ENCODE measurements at places on chromosomes 5 and 9.

DNA sequence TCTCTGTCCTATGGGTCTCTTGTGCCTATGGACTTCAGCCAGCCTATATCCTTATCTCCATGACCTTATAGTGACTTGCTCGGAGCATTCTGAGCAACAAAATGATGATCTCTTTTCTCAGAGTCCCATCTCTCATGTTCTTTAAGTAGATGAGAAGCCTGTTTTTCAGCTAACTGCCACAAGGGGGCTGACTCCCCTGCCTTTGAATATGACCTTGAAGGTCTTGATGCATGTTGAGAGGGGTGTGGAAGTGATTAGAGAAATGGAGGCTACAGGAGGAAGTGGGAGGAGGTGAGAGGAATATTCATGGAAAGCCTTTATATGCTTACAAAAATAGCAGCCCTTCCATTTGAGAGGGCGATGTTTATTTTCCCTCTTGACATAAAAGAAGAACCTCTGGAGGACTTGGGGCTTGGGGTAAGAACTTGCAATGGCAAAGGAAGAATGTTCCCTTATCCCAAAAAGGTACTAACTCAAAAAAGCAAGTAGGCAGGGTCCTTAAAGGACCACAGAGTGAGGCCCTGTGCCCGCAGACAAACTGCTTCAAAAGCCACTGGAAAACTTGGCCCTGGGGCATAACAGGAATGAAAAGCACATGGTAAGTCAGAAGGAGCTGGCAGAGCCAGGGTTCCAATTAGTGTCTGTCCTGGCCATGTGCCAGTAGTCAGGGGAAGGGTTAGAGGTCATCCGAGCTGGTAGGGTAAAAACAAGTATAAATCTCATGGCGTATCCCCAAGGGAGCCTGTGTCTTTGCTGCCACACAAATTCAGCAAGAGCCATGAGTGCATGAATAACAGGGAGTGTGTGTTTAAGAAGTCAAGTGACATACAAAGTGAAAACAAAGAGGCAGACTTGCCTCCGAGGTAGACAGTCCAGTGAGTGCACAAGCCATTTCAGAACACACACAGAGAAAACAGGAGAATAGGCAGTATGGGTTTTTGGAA lies 39.1 kb downstream of the FGD3 start:
- peak; percentile 48 for DNase-seq

DNA sequence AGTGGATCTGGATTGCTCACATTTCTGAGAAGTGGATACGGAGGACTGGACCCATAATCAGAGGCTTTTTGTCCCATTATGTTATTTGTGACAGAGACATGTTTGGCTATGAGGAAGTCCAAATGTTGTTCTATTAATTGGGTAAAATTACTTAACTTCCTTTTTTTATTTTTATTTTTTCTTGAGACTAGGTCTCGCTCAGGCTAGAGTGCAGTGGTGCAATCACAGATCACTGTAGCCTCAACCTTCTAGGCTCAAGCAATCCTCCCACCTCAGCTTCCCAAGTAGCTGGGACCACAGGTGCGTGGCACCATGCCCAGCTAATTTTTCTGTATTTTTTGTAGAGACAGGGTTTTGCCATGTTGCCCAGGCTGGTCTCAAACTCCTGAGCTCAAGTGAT lies 11.9 kb upstream of the PGGT1B start:
- DNase-seq, result no peak

GRCh38 chr9:37002413-37003217 lies 31.5 kb downstream of the PAX5 start:
- DNase-seq, result no peak

DNA sequence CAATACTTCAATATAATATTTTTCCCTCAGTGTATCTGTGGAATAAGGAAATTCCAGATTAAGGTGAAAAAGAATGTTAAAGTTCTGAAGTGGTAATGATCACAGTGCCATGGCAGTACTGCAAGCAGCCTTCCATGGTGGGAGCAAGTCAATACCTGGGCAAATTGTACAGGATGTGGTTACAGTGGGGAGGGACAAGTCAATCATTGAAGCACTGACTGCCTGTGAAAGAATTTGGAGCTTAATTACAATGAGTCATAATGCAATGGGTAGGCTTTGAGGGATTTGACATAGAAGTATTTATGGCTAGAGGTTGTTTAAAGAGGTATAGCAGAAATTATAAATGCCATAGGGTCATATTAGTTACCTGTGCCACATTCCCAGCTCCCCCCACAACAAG lies 786.5 kb upstream of the ACO1 start:
- no peak for DNase-seq

DNA sequence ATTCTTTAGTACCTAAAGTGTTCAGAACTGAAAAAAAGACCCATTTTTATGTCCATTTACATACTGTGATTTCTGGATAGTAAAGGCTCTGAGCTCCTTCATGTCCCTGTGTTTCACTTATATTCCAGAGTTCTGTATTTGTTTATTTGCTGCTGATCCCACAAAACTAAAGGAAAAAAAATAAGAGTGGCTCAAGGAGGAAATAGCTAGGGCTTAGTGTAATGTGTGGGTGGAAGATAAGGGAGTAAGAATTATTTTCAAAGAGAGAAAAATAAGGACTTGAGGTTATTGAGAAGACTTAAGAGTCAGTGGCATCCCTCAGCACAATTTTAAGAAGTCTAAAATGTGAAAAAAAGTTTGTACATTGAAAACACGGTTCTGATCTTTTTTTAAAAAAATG lies 46.0 kb downstream of the ENTREP1 start:
- no peak for DNase-seq

DNA sequence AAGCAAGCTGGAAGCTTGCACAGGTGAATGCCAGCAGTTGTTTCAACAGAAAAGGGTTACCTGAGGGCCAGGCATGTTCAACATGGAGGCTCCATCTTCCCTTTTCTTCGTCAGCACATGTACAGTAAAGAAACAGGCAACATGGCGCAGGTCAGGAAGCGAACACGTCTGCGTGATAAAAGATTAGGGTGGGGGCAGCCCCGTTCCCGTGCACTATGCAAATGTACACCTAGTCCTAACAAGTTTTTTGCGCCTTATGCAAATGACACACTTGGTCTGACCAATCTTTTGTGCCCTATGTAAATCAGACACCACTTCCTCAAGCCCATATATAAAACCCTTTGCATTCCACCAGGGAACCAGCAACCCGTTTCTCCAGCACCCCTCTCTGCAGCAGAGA lies 452.1 kb upstream of the PTPRD start:
- no peak for DNase-seq

- DNase-seq, result no peak
These were observed 6.1 kb upstream of the ANGPTL2 start for GRCh38 chr9:127128341-127129072.

GRCh38 chr5:56871777-56872176 lies 37.6 kb upstream of the SETD9 start:
- DNase-seq, result no peak

DNA sequence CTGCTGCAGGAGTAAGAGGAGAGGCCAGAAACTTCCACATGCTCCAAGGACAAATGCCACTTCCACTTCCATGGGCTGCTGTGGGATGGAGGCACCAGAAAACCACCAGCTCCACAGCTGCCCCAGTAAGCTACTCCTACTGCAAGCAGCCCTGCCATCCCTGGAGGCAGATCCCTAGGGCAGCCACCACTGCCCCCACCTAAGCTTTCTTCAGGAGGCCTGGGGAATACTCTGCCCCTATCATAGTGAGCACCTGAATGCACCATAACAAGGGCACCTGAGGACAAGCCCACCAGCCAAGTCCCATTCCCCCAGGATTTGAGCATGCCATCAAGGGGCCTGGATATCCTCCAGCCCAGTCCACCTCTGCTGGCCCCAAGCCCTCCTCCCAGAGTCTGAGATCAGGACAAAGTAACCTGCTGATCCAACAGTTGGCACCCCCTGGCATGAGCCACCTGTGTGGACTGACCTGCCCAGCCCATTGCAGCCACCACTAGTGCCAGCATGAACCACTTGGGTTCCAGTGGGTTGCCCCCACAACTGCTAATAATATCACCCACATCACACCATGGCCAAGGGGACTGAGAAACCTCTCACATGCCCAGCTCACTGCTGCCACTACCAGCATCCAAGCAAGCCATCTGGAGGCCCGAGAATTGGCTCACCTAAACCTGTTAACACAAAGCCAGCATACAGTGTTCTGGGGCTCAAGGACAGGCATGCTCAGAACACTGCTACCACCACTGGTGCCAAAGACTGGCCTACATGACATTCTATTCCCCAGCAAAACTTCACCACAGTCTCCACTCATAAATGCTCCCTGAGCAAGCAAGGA lies 480.1 kb downstream of the CDH12 start:
- no peak for DNase-seq

DNA sequence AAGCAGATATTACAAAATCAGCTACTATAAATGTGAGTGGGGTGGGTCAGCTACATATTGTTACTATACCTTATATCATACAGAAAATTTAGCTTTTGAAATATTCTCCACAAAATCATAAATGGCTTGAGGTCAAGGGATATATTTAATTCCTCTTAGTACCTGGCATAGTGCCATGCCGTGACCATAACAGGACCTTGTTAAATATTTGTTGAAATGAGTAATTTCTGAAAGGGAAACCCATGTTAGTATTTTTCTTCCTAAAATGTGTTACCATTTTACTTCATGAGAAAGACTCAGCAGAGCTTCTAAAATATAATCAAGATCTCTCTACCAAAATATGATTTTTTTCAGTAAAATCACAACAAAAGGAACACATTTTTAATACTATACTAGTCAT lies 14.8 kb downstream of the ATP10B start:
- no peak for DNase-seq

GRCh38 chr9:116323012-116323411 lies 169.4 kb downstream of the PAPPA start:
- no peak for DNase-seq

DNA sequence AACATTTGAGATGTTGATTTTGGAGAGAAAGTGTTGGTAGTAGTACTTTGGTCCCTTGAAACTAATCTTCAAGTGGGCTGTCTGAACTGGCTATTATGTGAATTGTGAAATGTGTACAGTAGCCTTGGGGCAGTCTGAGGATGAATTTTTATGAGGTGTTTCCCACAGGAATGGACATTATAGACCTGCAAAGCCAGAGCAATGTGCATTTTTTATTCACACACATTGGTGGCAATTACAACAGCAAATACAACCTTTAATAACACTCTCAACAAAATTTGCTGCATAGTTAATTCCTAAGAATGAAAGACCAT lies 147.0 kb downstream of the PAM start:
- no peak for DNase-seq

DNA sequence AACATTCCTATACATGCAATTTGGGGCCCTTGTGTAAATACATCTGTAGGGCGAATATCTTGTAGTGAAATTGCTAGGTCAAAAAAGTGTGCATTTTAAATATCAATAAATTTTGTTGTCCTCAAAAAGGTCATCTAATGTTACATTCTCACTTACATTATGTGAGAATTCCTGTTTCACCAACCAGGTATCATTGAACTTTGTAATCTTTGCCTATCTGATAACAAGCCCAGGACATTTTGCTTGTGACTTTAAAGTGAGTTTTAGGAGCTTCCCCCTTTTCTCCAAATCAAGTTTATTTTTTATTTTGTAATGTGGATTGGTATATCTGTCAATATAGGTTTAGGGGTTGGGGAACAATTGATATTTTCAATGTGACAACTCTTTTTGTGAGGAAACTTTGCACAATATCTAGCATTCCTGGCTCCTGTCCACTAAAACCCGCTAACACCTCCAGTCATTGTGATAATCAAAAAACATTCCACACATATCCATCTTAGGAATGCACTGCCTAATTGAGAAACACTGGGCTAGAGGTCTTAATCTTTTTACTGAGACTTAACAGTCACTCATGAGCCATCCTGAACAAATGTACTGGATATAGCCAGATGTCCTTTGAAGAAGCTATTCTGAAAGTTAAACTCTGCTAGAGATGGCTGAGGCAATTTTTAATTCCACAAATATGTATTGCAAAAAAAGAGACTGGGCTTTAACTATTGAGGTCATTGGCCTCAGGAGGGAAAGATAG lies 72.5 kb upstream of the SLC1A1 start:
- no peak for DNase-seq

- DNase-seq, result no peak
These were observed 2.2 kb downstream of the SPOCK1 start for GRCh38 chr5:137496919-137497318.

GRCh38 chr5:176389135-176390123 lies 878 bp downstream of the HIGD2A start:
- no peak for DNase-seq

DNA sequence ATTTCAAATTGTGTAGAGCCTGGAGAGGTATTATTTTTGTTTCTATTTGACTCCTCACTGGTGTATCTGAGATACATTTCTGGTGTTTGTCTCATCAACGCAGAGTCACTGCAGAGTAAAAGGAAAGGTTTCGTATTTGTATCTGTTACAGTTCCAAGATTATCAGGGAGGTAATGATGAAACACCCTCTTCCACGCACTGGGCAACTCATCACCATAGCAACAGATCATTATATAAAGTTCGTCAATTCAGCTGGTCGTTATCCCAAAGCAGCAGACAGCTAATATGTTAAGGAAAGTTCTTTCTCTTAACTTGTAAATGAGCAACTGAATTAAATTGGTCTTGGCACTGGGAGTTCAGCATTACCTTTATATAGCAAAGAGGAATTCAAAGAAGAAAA lies 513.5 kb downstream of the MTRR start:
- DNase-seq, result no peak

- DNase-seq, result no peak
These were observed 35.8 kb upstream of the MEGF10 start for GRCh38 chr5:127254729-127255284.

GRCh38 chr9:75891771-75892215 lies 1.3 kb downstream of the PCSK5 start:
- DNase-seq, result no peak

DNA sequence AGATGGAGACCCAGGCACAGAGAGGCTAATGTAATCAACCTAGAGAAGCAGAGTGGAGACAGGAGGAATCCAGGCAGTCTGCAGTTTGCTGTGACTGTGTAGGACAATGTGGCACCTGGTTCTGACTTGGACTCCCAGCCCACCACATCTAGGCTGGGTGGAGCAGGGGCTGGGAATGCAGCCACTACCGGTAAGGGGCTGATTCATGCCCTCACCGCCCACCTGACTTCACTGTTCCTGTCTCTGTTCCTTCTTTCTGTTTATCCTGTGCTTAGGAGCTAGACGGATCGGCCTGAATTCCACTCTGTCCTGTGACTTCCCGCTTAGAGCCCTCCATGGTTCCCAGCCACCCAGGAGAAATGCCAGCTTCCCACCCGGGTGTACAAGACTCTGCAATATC lies 2.6 kb downstream of the PDLIM4 start:
- no peak for DNase-seq

GRCh38 chr5:179488491-179488890 lies 61.9 kb upstream of the RUFY1 start:
- DNase-seq, result no peak

GRCh38 chr9:134339183-134339806 lies 13.0 kb downstream of the RXRA start:
- DNase-seq, result no peak

GRCh38 chr9:17987189-17987588 lies 408.3 kb downstream of the SH3GL2 start:
- no peak for DNase-seq

GRCh38 chr9:17291766-17292165 lies 156.9 kb downstream of the CNTLN start:
- no peak for DNase-seq

- no peak for DNase-seq
These were observed 9.3 kb downstream of the CSF1R start for GRCh38 chr5:150077060-150077459.

GRCh38 chr5:38926121-38926520 lies 80.3 kb downstream of the OSMR start:
- no peak for DNase-seq

Data from stimulated activated CD8-positive, alpha-beta memory T cell treated with anti-CD3 and anti-CD28 coated beads, Interleukin-15, amount 100 ng/mL, for 4 hours (primary cell).